ENCODE measurements at places on chromosomes 5 and 9. TPM values are rescaled to one million over a fixed set of nuclear protein-coding genes. Genes with fewer than 3 reads are reported as not detected.

- DNase-seq, result no peak
Measured at GRCh38 chr5:145699846-145700245, 135.3 kb downstream of the PRELID2 start.

Gene PGM5
- 96.0 TPM for total RNA-seq

GRCh38 chr9:33143241-33143661 is 23.9 kb downstream of the B4GALT1 start:
- no peak for DNase-seq

DNA sequence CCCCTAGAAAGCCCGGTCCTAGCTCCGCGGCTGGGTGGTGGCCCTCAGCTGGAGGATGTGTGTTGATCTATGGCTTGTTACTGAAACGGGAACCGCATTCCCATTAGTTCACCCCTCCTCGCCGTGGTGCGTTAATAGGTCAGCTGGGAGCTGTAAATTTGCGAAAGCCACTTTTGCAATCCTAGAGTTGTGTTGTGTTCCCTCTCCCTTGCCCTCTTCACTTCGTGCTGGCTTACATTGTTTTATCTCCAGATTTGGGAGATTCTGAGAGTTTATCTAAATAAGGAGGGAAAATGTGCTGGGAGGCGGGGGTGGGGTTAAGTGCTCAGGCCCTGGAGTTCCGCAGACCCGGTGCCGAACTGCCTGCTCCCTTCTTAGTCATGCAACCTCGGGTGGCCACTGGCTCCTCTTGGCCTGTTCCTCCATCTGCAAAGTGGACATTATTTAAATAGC is 62.8 kb downstream of the HMCN2 start:
- DNase-seq, result peak; percentile 30

DNA sequence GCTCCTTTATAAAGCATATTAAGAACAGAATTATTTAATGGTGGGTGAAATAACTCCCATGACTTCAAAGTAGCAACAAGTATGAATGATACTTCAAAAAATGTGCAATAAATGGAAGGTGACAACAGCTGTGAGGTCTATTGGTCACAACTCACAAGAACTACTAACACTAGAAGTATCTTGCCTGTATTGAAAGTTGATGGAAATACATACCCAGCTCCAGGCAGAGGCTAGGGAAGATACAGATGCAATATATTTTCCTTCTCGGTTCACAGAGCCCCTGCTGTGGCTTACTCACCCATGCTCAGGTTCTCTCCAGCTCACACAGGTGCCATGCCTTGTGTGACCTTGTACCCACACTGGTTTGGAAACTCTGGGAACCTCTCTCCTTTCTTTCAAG is 133.8 kb downstream of the LIFR start:
- no peak for DNase-seq

Gene NKD2
- 7.6 TPM for total RNA-seq

Data from mucosa of gallbladder (tissue), 1 donor.